Activated CD8-positive, alpha-beta memory T cell treated with anti-CD3 and anti-CD28 coated beads, Interleukin-2, amount 50 U/mL, for 48 hours (primary cell): ENCODE measurements at places on chromosomes 1 and 21.

DNA sequence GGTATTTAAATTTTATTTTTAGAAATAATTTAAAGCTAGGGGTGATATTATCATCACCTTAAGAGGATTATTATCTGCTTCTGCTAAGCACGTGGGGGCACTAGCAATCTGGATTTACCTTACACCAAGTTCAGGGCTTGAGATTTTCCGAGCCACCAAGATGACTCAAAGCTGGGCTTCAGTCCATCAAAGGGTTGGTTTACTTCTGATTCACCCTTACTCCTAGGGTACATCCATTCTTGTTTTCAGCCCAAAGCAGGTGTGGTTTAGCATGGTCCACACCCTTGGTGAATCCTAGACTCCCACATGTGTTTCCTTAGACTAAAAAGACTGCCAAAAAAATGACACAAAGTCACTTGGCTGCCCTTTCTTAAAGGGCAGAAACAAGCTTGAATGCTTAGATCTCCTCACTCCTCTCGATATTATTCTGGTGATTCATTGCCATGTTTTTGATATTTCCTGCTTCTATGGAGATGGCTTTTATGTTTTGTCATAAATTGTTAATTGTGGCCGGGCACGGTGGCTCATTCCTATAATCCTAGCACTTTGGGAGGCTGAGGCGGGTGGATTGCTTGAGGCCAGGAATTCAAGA lies 9.8 kb upstream of the PRSS38 start:
- DNase-seq = no peak

GRCh38 chr1:1853593-1854257 lies 37.2 kb downstream of the GNB1 start:
- no peak for DNase-seq

GRCh38 chr1:82266351-82266750 lies 465.6 kb downstream of the ADGRL2 start:
- DNase-seq = no peak

GRCh38 chr1:14686701-14687100 lies 88.2 kb downstream of the KAZN start:
- DNase-seq = no peak

GRCh38 chr1:161962091-161962887 lies 61.4 kb downstream of the OLFML2B start:
- DNase-seq = no peak

DNA sequence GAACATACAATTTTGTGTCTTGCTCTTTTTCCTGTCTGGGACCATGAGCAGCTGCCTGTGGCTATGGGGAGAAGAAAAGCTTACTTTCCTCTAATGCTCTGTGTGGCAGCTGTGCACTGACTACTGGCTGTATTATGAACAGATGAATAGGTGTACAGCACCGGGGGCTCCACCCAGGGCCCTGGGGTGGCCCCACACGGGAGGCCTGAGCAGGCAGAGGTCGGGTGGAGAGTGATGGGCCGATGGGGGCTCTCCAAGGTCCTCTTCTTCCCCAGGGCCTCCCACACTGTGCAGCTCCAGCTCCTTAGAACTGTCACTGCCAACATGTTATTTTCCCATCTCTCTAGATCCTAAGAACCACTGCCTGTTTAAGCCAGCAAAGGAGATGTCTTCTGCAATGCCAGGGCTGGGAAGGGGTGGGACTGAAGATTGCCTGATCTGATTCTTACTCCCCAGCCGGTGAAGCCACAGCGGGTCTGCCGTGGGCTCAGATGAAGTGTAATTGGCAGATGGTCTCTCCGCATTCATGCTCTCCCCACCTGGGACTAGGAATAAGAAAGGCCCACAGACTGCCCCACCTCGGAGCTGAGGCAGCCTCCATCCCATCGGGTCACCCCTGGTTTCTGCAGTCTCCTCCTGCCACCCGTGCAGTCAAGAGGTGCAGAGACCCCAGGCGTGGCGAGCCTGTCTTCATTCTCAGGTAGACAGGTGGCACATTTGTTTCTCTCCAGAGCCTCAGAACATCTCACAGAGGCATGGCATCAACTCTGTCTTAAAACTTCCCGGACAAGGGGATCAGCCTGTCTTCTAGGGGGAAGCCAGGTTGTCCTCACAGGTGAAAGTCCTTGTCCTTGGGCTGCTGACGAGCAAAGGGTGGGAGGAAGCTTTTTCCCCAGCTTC lies 186.5 kb upstream of the GALNT2 start:
- DNase-seq = no peak

GRCh38 chr1:230537456-230537855 lies 104.8 kb upstream of the COG2 start:
- no peak for DNase-seq

DNA sequence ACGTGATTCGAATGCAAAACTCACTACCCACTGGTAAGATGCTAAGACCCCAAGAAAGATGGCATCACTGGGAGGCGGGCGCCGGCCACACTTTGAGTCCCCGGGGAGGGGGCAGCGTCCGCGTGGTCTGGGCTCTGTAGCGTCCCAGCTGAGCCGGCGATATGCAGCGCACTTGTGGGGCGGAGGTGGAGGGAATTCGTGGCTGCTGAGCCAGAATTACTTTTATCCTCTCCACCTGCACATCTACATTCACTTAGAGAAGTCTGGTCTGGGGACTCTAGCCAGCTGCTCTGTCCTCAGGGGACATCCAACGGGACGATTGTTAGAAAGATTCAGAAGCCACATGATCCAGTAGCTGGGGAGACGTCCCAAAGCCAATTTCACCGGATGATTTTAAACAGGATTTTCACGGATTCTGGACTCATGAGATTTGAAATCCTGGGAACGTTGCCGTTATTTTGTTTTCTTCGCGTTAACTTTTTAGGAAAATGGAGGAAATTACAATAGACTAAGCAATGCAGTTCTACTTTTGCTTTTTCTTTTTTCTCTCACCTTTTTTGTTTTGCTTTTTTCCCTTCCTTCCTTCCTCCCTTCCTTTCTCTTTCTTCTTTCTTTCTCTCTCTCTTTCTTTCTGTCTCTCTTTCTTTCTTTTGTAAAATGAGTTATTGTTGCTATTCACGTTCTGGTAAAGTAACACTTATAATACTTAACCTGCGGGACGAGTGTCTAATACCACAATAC lies 1.3 kb downstream of the JAM2 start:
- DNase-seq = peak; percentile 65

DNA sequence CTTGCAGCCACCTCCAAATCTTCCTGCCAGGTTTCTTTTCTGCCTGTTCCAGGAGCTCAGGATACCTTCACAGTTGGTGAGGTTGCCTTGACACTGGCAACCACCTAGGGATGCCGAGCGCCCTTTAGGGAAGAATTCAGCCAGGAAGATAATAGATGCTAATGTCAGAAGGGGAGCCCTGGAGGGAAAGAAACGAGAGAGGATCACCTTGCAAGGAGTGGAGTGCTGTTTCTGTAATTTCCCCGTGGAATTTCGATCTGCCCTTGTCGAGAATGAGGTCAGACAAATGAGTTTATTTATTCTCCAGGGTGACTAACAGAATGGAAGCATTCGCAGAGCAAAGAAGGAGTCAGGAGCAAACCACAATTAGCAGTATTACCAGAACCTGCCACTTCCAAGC lies 315.8 kb upstream of the KAZN start:
- no peak for DNase-seq

GRCh38 chr1:11701551-11701961 lies 10.0 kb downstream of the DRAXIN start:
- DNase-seq = no peak

DNA sequence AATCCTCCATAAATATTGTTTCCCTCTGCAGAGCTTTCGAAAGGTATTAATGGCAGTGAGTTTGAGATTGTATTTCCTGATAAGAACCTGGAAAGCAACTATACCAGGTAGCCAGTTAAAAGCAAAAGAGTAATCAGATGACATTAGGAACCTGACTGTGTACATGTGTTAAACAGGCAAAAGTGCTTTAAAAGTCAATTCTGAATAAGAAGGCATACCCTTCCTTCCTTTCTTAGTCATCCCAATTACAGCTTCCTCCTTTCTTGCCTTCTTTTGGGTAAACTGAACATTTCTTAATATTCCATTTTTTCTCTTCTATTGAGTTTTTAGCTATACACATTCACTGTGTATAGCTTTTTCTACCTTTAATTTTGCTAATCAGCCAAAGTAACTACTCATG lies 144.7 kb downstream of the ZNF281 start:
- no peak for DNase-seq

- DNase-seq = no peak
Observed at GRCh38 chr1:6157132-6157527, 23.0 kb downstream of the CHD5 start.

DNA sequence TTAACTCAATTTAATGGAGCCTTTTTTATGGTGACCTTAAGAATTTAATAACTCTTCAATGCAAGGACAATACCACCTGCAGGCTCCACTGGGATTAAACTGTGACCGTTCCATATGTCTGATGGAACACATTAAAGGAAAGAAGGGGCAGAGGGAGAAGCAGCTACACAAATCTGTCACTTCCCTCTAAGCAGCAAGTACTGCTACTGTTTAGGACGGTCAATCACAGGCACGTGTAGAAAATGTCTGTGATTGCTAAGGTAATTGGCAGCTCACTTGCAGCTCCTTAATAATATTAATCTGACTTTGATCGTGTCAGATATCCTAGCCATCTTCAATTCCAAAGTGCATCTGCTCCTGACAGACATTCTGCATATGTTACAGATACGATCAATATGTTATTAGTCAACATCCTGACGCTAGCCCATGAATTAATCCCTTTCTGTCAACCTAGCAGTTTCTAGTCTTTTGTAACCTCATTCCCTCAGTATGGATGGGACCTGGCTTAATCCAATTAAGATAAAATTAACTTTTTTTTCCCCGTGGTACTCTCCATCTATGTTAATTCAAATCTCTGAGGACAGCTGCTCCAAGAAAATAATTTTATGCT lies 1012.4 kb downstream of the AMY1C start:
- DNase-seq = no peak

GRCh38 chr1:4724001-4724400 lies 69.6 kb downstream of the AJAP1 start:
- no peak for DNase-seq

- DNase-seq = no peak
Observed at GRCh38 chr21:31917108-31917507, 44.3 kb downstream of the HUNK start.

- DNase-seq = no peak
Observed at GRCh38 chr21:38455403-38455802, 42.9 kb downstream of the ERG start.

DNA sequence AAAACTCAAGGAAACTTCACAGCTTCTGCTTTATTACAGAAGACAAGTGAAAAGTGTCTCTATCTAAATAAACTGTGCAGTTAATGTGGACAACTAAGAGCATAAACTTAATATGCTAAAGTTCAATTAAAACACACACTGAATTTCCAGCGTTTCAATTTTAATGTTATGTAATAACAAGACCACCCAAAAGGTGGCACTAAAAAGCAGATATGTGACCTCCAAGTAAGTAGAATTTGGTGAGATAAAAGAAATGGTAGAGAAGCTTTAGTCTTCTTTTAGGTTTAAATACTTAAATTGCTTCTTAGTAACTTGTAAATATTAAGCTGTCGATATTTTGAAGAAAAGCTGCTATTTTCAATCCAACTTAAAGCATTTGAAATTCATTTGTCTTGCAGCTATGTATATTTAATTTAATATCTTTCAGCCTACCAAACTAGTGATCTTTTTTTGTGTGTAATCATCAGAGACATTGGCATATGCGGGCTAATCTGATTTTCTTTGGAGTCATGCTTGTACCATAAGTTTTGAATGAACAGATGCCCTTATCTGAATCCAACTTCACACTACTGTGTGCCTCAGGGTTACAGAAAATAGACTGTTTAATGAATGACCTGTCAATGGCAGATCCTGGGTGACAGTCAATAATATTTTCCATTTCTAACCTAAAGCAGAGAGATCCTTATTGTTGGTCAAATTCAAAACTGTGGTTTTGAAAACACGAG lies 36.5 kb upstream of the ADAMTS1 start:
- no peak for DNase-seq

DNA sequence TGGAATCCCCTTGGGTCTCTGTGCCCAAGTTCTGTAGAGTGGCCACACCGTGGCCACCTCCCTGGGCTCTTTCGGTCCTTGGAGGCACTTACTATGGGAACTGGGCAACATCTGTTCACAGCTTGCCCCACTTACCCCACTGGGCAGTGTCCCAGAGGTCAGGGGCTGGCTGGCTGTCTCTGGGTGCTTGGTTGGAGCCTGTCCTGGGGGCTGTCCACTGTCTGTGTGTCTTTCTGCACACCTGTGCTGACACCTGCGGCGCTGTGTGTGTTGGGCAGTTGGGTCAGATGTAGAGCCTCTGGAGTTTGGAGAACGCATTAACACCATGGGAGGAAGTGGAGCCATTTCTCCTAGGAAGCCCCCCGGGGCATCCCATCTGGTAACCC lies 1.3 kb upstream of the TMEM54 start:
- no peak for DNase-seq

GRCh38 chr1:154546264-154547063 lies 12.0 kb downstream of the UBE2Q1 start:
- peak; percentile 76 for DNase-seq

- DNase-seq = no peak
Observed at GRCh38 chr1:204405988-204406387, 5.6 kb downstream of the PPP1R15B start.
